ENCODE measurements at places on chromosomes 13 and 19.
A peak's percentile ranks its signal among the peaks of the same experiment; 100 is the strongest.

- no peak for DNase-seq
Observed at GRCh38 chr13:66995203-66995611, 234.9 kb downstream of the PCDH9 start.

- DNase-seq: peak; percentile 86
Observed at GRCh38 chr13:105436943-105437342, 1098.5 kb downstream of the EFNB2 start.

DNA sequence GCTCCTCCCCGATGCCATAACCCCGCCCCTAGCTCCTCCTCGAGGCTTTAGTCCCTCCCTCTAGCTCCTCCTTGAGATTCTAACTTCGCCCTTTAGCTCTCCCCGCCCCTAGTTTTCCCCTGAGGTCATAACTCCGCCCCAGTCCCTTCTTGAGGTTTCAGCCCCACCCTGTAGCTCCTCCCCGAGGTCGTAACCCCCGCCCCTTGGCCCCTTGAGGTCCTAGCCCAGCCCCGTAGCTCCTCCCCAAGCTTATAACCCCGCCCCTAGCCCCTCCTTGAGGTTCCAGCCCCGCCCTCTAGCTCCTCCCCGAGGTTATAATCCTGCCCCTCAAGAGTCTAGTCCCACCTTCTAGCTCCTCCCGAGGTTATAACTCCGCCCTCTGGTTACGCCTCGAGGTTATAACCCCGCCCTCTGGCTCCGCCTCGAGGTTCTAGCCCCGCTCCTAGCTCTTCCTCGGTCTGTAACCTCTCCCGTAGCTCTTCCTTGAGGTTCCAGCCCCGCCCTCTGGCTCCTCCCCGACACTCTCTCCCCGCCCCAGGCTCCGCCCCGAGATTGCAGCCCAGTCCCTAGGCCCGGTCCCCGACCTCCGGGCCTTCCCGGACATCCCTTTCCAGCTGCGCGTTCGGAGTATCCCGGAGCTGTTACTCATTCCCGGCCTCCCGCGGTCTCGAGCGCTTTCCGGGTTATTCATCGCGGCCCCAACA, 1.4 kb downstream of the PLAUR start:
- peak; percentile 100 for DNase-seq

DNA sequence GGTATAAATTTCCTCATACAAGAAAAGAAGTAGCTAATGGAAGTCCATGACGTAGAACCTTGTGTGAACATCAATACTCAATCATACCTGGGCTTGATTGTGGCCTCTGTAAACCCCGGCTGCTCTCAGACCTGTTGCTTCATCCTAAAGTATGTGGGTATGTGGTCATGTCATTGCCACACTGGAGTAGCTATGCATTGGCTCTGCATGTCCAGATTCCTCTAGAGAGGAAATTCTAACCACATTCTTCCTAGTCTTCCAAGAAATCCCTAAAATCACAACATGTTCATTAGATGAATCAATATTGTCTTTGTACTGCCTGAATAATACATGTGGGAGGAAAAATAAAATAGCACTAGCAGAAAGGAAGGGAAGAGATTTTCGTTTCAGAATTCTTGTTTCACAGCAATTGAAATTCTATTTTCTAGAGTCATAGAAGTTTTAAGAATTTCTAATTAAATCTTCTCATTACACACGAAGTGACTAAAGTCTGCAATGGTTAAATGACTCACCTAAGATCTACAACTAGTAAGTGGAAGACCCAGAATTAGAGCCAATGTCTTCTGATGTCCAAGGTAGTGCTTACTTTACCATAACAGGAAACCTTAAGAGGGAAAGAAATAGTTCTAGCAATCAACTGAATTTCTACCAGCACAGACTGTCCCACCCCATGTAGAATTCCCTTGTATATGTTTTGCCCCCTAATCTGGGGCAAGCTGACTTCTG, 28.0 kb downstream of the RXFP2 start:
- DNase-seq: peak; percentile 88

DNA sequence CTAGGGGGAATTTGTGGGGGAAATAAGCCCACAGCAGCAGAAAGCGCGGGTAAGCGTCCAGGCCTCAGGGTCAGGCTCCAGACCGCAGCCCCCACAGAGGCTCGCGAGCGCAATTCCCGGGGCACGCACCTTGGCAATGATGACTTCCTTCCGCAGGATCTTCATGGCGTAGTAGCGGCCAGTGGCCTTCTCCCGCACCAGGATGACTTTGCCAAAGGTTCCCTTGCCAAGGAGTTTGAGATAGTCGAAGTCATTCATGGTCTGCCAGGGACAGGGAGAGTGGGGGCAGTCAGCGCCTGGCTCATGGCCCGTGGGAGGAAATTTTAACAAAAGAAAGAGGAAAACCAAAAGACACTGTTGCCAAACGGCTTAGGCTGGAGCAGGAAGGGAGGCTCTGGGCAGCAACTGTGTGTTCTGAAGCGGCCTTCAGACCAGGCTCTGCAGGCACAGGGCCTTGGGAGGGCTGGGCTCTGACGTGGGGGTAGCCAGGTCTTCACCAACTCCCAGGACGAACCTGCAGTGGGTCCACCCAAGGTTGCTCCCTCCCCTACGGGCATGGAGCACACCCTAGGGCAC, 15.4 kb upstream of the CCNP start:
- peak; percentile 96 for DNase-seq

DNA sequence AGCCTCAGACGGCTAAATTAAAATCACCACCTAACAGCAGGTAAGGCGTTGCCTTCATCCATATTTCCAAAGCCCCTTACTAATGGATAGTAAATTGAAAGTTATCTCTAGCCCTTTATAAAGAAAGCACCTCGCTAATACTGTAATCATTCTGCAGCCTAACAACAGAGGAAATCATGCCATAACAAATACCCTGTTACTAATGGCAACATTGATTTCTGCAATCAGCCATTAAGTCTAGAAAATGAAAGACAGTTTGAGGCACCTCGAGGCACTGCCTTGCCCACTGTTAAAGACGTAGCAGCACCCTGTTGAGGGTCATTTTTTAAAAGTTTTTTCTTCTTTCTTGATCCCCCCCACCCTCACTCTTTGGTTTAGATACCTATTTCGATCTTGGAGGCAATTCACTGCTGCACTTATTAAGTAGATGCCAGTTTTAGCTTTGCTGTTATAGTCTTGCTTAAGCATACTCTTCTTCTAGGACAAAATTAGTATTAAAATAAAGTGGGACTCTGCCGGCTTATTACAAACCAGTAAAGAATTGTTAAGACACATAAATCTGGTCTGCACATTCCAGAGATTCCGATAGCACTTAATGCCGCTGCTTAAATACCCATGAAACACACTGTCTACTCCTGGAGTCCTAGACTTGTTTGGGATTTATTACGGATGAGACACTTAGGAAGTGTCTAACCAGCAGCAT, 74.8 kb downstream of the ZNF536 start:
- DNase-seq: no peak

DNA sequence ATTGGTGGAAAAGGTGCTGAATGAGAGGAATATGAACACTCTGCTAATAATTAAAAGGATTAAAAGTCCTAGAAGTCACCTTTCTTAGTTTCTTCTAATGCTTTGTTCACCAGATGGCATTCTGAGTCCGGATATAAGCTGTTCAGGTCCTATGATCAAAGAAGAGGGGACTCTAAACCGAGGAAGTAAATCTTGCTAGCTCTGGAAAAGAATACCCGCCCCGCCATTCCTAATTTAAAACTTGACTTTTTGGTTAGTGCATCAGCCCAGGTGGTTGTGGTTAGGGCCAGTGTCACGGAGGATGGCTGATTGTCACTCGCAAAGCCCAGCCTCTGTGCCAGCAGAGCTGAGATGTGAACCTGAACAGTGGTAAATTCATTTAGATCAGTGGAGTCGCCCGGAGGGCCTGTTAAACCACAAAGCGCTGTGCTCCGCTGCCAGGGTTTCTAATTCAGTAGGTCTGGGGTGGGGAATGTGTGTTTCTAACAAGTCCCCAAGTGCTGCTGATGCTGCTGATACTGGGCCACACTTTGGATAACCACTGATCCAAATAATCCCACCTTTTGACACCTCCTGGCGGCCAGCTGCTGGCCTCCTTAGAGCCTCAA, 425.4 kb downstream of the DCT start:
- no peak for DNase-seq

GRCh38 chr19:474126-475078, 13.6 kb upstream of the SHC2 start:
- DNase-seq: no peak

- no peak for DNase-seq
Observed at GRCh38 chr19:5494773-5495172, 39.6 kb downstream of the ZNRF4 start.

DNA sequence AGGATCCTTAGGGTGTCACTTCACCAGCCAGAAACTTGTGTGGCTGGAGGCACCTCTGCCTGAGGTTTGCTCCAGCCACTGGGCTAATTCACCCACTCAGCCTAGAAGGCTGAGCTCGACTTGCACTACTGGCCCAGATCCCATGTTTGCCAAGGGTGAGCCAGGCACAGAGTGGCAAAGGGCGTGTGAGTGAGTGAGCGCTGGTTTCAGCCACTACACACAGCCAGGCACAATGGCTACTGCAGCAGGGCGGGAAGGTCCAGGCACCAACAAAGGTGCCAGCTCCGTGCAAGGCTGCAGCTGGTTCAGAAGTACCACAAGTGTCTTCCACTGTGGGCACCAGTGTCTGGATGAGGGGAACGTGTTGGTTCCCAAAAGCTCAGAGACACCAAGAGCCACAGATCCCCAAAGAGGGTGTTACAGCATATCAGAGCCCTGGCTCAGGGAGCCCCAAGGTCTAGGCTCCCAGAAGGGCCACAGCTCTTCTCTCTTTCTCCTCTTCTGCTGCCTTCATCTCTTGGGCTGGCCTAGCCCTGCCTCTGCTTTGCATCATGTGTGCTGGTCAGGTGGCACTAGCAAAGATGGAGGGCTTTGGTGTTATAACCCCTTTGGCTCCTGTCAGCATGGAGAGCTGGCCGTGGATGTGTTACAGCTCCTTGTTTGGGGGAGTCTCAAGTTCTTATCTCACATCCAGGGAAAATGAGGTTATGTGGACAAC, 736.3 kb upstream of the KLHL1 start:
- DNase-seq: no peak

DNA sequence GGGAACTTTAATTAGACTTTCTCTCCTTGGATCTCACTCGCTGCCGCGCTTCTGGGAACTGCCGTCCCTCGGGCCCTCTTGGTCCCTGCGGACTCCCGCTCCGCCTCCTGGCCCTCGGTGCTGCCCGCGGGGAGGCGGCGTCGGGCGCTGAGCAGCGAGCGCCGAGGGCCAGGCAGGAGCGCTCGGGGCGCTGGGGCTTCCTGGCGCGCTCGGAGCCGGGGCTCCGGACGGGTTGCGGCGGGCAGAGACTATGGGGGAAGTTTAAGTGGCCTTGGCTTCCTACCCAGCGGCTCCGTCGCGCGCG, 704 bp downstream of the CHST8 start:
- no peak for DNase-seq

GRCh38 chr13:72839831-72840426, 58.0 kb downstream of the PIBF1 start:
- peak; percentile 64 for DNase-seq

DNA sequence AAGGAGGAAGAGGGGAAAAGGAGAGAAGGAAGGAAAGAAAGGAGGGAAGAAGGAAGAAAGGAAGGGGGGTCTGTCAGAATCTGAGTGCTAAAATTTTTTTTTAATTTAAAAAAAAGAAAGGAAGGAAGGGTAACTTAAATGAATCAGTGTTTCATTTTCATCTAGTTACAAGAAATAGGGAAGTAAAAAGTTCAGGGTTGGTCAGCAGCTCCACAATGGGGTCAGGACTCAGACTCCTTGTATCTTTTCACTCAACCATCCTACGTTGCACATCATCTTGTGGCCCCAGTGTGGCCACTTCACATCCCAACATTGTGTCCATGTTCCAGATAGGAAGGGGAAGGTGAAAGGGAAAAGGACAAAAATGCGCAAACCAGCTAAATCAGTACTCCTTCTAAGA, 14.3 kb upstream of the FNDC3A start:
- no peak for DNase-seq

GRCh38 chr13:74299721-74300120, 165.5 kb upstream of the KLF12 start:
- DNase-seq: no peak

DNA sequence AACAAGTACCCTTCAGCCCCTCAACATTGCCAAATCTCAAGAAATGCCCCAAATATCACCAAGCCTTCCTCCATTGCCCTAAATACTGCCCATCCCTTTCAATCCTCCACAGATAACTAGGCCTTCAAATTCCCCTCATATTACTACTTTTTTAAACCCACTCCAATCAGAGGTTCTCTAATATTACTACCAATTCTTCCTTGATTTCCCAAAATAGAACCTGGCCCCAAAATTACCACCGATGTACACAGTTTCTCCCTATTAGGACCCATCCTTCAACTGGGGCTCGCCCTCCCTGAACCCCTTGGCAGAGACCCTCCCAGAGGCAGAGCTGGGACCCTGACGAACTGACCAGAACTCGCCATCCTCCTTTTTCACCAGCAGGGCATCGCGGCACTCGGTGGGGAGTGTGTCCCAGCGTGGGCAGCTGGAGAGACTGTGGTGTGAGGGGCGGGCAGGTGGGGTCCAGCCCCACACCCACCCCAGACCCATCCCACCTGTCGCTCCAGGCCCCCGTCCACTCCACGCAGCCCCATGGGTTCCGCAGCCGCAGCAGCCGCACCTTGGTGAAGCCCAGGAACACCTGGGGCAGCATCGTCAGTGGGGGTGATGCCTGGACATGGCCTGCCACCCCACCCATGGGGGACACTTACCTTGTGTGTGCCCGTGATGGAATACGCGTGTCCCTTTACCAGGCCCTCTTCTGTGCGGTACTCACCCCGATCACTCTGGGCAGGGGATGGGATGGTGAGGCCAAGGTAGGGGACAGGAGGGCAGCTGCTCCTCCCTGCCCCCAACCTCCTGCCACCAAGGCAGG, 6.1 kb downstream of the CAPN12 start:
- DNase-seq: no peak

GRCh38 chr19:50516456-50516855, 2.7 kb upstream of the ASPDH start:
- no peak for DNase-seq

DNA sequence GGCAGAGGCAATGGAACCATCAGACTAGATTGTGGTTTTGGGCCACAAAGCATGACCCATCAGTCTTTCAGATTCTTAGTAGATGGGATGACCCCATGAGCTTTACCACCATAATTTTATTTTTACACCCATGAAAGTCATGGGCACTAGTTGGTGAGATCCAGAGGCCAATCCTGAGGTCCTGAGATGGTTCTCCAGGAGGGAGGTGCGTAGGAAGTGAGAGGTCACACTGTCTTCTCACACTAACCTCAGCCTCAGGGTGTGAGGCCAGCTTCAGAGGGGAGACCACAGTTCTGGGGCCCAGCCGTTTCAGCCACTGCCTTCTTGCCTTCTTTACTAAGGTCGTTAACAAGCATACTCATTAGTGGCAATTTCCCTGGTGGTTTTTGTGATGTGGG, 106.4 kb downstream of the AKAP11 start:
- DNase-seq: no peak

DNA sequence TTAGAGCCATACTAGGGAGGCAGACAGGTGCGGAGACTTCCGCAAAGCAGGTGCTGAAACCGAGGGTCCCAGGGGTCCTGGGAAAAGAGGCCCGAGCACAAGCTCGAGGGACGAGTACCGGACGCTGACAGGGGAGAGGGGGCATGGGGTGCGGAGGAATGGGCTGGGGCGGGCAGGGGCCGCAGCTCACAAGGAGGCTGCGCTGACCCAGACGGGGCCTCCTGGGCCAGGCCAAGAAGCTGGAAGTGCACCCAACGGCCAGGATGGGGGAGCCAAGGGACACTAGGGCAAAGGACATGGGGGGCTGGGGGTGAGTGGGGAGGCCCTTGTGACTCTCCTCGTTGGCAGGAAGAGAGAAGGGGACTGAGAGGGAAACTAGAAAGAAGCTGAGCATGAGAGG, 1.8 kb downstream of the POLR2E start:
- no peak for DNase-seq
